ENCODE measurements at places on chromosomes 1 and 21. TPM values are rescaled to one million over a fixed set of nuclear protein-coding genes. Genes with fewer than 3 reads are reported as not detected.

TNFRSF18 gene
- not detected for total RNA-seq

DMBX1 gene
- not detected for total RNA-seq

KDF1 gene
- total RNA-seq, result not detected

S100A11 gene
- total RNA-seq, result 33.0 TPM

PLPPR5 gene
- 0.05 TPM for total RNA-seq

LY9 gene
- total RNA-seq, result not detected

KRTAP21-2 gene
- total RNA-seq, result not detected

BEND5 gene
- 0.60 TPM for total RNA-seq

SYNC gene
- 61.5 TPM for total RNA-seq

SLC45A1 gene
- 2.9 TPM for total RNA-seq

SLX9 gene
- 17.2 TPM for total RNA-seq

NTMT2 gene
- not detected for total RNA-seq

FDPS gene
- 195 TPM for total RNA-seq

KRTAP11-1 gene
- not detected for total RNA-seq

MYOG gene
- not detected for total RNA-seq

SPRR1A gene
- not detected for total RNA-seq

TFF3 gene
- not detected for total RNA-seq

LENEP gene
- not detected for total RNA-seq

C1QC gene
- not detected for total RNA-seq

ADAM30 gene
- 0.05 TPM for total RNA-seq

OSCP1 gene
- total RNA-seq, result 10.4 TPM

TIE1 gene
- total RNA-seq, result 9.2 TPM

KRTAP26-1 gene
- total RNA-seq, result not detected

HSD3B2 gene
- not detected for total RNA-seq

TSTD1 gene
- total RNA-seq, result 17.8 TPM

CELA2B gene
- total RNA-seq, result not detected

P3H1 gene
- total RNA-seq, result 348 TPM

LINGO4 gene
- total RNA-seq, result not detected

CYP2J2 gene
- total RNA-seq, result 0.32 TPM

SLAMF6 gene
- total RNA-seq, result not detected

NCF2 gene
- total RNA-seq, result not detected

LEFTY2 gene
- not detected for total RNA-seq

CLCNKB gene
- total RNA-seq, result 0.09 TPM

S1PR1 gene
- total RNA-seq, result 7.9 TPM

JAK1 gene
- total RNA-seq, result 164 TPM

ACTL8 gene
- under 0.01 TPM for total RNA-seq

PTPN7 gene
- total RNA-seq, result not detected

GIPC2 gene
- total RNA-seq, result 1.2 TPM

CPT2 gene
- total RNA-seq, result 11.0 TPM

CD1E gene
- not detected for total RNA-seq

PM20D1 gene
- not detected for total RNA-seq

RNU1-2 gene
- under 0.01 TPM for total RNA-seq

OR2M3 gene
- total RNA-seq, result not detected

OVAAL gene
- not detected for total RNA-seq

OR2L13 gene
- not detected for total RNA-seq

TNFRSF25 gene
- total RNA-seq, result 13.4 TPM

KLHDC9 gene
- 1.5 TPM for total RNA-seq

RNU1-3 gene
- under 0.01 TPM for total RNA-seq

DHCR24 gene
- total RNA-seq, result 184 TPM

DIO1 gene
- total RNA-seq, result not detected

All from smooth muscle cell of the umbilical artery (primary cell).